Activated CD4-positive, alpha-beta T cell treated with anti-CD3 and anti-CD28 coated beads for 1 hour (primary cell): ENCODE measurements at places on chromosomes 7 and 10.

GRCh38 chr10:108410236-108410635, 1245.7 kb upstream of the SORCS1 start:
- no peak for DNase-seq

- no peak for DNase-seq
Observed at GRCh38 chr7:39247576-39247975, 269.9 kb downstream of the POU6F2 start.

DNA sequence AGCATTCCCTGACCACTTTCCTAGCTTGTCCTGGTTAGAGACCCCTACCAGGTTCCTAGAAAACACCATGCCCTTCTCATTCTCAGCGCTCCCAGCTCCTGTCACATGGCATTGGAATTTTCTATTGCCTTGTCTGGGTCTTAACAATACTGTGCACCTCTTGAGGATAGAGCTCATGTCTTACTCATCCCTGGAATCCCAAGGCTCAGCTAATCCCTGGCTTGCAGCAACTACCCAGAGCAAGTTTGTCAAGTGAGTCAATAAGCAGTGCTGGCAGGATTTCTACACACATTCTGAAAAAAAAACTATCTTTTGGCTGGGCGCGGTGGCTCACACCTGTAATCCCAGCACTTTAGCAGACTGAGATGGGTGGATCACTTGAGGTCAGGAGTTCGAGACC, 11.7 kb upstream of the PRDX3 start:
- no peak for DNase-seq

GRCh38 chr7:151461096-151461941, 21.4 kb upstream of the CRYGN start:
- no peak for DNase-seq

- DNase-seq: no peak
Observed at GRCh38 chr10:46291817-46292572, 5.2 kb downstream of the ANTXRL start.

GRCh38 chr7:150356265-150356897, 12.2 kb upstream of the REPIN1 start:
- no peak for DNase-seq

DNA sequence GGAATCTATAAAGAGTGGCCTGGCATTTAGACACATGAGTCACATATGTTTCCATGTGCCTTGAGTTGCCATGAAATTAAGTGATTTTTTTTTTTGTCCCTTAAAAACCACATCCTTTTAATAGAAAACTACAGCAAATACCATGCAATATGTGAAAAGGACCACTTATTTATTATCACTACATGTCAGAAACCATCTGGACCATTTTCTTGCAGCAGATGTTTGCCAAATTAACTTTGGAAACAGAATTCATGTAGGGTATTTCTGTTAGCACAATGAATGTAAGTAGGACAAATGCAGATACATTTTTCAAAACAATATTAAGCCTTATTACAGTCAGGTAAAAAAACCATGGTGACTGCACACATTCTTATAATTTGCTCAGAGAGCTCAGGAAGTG, 230.6 kb downstream of the REEP3 start:
- no peak for DNase-seq

GRCh38 chr7:106621393-106622132, 39.4 kb downstream of the CCDC71L start:
- no peak for DNase-seq

- DNase-seq: no peak
Observed at GRCh38 chr7:41501006-41501405, 201.9 kb downstream of the INHBA start.

- no peak for DNase-seq
Observed at GRCh38 chr10:77241350-77241725, 396.3 kb downstream of the KCNMA1 start.

GRCh38 chr10:70528741-70529362, 50.3 kb downstream of the PALD1 start:
- DNase-seq: no peak

GRCh38 chr10:65701168-65701776, 1224.6 kb upstream of the LRRTM3 start:
- no peak for DNase-seq

- no peak for DNase-seq
Observed at GRCh38 chr10:72123616-72124015, 35.3 kb upstream of the SPOCK2 start.

GRCh38 chr7:23299770-23300300, 696 bp downstream of the MALSU1 start:
- no peak for DNase-seq
